Fibroblast of skin of back (primary cell): ENCODE measurements at places on chromosomes 6 and 20.

DNA sequence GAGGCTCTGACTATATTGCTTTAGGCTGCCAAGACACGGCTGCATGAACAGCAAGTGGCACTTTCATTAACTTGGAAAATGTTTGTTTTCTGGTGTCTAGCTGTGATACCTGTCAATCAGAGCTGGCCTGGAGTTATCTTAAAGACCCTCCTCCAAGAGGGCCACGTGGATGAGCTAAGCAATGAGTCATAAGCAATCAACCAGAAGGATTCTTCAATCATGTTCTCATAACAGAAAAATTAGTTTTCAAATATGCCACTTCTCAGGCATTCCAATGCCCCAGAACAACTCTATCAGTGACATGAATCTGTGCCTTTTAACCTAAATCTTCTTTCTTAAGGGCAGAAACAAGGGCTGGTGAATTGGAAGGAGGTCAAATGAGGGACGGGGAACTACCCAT is 283.0 kb downstream of the HTR1B start:
- DNase-seq: peak; percentile 65

GRCh38 chr6:71326611-71327010 is 38.0 kb downstream of the OGFRL1 start:
- no peak for DNase-seq

DNA sequence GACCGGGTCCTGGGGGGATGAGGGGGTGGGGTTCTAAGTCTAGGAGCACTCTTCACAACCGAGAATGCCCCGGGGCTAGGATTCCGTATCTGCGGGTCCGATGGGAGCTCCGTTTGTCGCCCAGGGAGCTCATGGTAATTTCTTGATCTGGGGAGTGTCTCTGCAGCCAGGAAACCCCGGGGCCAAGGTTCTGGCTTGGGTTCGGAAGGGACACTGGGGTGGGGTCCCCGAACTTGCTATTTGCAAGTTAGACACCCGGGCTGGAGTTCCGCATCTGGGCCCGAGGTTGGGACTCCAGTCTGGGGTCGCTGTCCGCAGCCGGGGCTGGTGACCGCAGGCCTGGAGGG is 397 bp downstream of the PEDS1 start:
- no peak for DNase-seq

GRCh38 chr6:12613811-12614210 is 102.8 kb upstream of the PHACTR1 start:
- no peak for DNase-seq

- DNase-seq: no peak
Measured at GRCh38 chr6:31676904-31677303, 4.0 kb downstream of the LY6G5C start.

GRCh38 chr20:46573234-46573633 is 22.8 kb upstream of the OCSTAMP start:
- DNase-seq: no peak

- DNase-seq: peak; percentile 81
Measured at GRCh38 chr6:81553216-81553615, 199.3 kb downstream of the TENT5A start.

GRCh38 chr20:32429343-32429742 is 71.2 kb downstream of the ASXL1 start:
- no peak for DNase-seq

DNA sequence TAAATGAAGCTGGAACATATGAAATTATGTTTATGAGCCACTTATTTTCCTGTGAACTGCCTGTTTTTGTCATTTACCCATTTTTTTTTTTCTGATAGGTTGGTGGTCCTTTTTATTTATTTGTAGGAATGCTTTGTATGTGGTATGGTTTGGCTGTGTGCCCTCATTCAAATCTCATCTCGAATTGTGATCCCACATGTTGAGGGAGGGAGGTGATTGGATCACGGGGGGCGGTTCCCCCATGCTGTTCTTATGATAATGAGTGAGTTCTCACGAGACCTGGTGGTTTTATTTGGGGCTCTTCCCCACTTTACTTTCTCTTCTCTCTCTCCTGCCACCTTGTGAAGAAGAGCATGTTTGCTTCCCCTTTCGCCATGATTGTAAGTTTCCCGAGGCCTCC is 77.3 kb downstream of the CDH26 start:
- DNase-seq: no peak

DNA sequence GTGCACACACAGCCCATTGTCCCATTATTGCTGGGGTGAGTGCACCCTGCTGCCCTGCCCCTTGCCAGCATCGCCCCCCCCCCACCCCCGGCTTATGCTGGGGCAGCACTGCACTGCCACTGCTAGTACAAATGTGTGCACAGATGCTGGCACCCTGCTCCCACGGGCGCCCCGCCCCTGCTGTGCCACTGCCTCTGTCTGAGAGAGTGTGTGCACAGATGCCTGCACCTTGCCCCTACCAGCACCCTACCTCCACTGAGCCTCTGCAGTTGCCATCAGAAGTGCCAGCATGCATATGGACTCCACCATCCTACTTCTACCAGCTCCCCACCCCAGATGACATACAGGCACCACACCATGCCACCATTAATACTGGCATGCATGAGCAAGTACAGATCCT is 454.6 kb upstream of the KHDRBS2 start:
- DNase-seq: no peak

DNA sequence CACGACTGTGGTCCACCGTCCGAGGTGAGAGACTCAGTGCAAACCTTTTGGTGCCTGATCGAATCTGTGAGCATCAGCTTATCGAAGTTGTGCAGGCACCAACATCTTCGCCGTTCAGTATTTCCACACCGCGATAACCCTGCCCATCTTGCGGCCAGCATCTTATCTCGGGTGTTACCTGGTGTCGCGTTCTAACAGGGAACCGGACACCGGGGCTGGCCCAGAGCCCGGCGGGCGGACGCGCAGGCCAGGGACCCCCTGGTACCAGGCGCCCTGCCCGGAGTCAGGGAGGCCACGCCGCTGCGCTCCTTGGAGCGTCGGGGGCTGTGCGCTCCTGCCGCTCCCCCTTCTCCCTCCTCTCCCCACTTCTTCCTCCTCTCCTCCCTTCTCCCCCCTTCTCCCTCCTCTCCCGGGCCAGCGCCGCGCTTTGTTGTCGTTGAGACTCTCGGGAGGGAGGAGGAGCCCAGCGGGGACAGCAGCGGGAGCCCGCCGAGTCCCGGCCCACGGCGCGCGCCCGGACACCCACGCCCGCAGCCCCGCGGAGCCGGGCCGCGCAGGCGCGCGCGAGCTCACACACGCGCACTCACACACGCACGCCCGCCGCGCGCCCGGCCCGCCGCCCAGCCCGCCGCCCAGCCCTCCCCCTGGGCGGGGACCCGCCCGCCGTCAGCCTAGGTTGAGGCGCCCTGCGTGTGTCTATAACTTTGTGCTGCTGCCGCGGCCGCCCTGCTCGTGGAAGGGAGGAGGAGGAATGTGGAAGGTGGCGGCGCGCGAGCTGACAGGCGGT is 1.4 kb upstream of the FOXO3 start:
- peak; percentile 92 for DNase-seq

DNA sequence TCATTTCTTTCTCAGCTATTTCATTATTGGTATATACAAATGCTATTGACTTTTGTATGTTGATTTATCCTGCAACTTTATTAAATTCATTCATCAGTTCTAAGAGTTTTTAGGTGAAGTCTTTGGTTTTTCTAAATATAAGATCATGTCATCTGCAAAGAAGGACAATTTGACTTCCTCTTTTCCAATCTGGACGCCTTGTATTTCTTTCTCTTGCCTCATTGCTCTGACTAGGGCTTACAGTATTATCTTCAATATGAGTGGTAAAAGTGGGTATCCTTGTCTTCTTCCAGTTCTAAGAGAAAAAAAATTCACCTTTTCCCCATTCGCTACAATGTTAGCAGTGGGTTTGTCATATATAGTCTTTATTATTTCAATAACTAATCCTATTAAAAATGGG is 38.0 kb downstream of the KIF16B start:
- no peak for DNase-seq

- DNase-seq: peak; percentile 33
Measured at GRCh38 chr20:63740070-63740626, 572 bp downstream of the SLC2A4RG start.

DNA sequence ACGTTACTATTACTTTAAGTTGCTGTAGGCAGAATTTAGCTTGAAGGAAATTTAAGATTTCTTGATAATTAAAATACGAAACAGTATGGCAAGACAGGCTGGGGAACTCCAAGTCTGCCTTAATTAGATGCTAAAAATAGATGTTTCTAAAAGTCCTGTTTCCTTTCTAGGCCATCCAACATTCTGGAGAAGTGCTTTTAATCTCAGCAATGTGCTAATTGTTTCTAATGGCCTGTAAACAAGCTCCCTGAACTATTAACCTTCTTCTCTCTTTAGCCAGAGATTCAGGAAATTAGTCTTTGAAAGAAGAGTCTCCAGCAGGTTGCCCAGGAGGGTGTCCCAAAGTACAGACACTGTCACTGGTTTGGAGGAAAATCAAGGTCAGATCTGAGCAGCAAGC is 677.3 kb upstream of the AGPAT4 start:
- no peak for DNase-seq

- peak; percentile 54 for DNase-seq
Measured at GRCh38 chr20:49446808-49447207, 35.7 kb downstream of the KCNB1 start.

GRCh38 chr6:12291071-12291838 is 1.1 kb downstream of the EDN1 start:
- no peak for DNase-seq

DNA sequence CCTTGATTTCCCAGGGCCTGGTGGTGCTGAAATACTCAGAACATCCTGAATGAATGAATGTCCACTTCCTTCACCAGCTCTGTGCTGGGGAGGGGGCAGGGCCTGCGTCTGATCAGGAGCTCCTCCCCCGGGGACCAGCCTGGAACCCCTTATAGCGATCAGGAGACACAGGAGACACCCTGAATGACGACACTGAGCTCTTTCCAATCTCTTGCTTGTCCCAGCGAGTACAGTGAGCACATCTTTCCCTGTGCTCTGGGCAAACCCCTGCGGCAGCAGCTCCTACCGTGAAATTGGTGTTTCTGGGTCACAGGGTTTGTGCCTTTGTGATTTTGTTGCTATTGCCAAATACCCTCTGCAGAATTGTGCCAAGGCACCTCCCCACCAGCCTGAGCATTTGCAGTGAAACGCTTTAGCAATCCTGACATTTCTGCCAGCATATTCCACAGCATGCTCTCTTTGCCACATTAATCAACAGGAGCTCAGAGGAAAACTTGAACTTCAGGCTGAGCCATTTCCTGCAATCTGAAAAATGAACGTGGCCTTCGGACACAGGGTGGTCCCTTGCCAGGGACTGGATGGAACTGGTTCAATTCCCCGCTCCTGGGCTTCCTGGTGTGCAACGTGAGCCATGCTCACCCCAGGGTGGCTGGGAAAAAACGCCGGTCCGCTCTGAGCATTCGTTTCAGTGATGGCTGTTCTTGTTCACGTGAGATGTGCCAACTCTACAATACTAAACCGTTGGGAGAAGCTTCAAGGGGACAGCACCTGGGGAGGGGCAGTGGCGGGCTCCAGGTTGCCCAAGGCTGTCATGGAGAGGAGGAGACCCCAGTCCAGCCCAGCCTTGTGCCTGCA is 23.1 kb upstream of the MRGBP start:
- DNase-seq: no peak

DNA sequence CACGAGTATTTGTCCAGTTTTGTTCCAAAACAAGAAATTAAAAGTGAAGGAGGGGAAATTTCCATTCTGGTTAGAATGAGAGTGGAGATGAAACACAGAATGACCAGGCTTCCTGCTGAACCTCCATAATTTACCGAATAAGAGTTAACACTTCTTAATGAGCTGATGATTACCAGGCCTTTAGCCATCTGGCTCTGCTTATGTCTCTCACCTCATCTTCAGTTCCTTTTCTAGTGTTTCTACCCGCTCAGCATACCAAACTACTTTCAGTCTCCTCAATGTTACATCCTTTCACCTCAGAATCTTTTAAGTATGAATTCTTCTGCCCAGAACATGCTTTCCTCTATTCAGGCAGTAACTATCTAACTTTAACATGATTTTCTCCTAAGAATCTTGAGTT is 209.0 kb upstream of the RSPO3 start:
- no peak for DNase-seq

- no peak for DNase-seq
Measured at GRCh38 chr6:56378966-56379585, 131.7 kb upstream of the COL21A1 start.

- DNase-seq: no peak
Measured at GRCh38 chr6:30703011-30703410, 12.2 kb upstream of the NRM start.

DNA sequence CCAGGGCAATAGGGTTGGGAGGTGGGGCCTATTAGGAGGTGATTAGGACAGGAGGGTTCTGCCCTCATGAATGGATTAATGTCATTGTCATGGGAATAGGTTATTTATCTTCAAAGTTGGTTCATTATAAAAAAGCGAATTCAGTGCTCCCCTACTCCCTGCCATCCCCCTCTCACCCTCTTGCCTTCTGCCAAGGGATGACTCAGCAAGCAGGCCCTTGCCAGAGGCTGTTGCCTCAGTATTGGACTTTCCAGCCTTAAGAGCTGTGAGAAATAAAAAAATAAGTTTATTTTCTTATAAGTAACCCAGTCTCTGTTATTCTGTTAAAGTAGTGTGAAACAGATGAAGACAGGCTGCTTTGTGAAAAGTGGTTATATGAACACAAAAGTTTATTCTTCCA is 381.1 kb upstream of the ZFP64 start:
- peak; percentile 41 for DNase-seq

GRCh38 chr6:12369781-12370262 is 79.7 kb downstream of the EDN1 start:
- no peak for DNase-seq

DNA sequence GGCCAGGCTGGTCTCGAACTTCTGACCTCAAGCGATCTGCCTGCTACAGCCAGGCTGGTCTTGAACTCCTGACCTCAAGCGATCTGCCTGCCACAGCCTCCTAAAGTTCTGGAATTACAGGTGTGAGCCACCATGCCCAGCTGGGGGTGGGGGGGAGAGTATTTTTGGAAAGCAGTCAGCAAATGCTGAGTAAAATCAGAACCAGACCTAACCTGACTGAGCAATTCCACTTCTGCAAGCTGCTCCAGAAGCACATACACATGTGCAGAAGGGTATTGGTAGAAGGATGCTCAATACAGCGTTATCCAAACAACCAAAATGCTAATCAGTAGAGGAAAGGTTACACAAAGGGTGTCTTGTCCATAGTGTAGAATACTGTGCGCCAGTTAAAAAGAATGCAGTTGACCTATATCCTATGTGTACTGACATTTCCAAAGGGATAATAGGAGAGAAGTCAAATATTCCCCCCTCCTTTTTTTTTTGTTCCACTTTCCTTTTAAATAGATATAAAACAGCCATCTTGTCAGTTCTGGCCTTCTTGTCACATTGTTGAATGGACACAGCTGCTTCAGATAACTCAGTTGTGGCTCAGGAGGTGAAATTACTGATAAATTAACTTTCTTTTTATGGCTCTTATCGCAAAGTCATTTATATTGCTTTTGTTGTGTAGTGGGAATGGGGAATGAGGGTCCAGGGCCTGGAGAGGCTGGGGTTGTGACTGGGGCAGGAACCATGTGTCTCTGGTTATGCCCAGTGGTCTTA is 74.6 kb downstream of the DTD1 start:
- DNase-seq: no peak

GRCh38 chr6:25006565-25007001 is 70.8 kb upstream of the RIPOR2 start:
- no peak for DNase-seq

GRCh38 chr6:159866286-159867247 is 24.2 kb upstream of the MAS1 start:
- DNase-seq: no peak

- no peak for DNase-seq
Measured at GRCh38 chr6:170452767-170453545, 100.2 kb downstream of the PSMB1 start.

- DNase-seq: peak; percentile 21
Measured at GRCh38 chr6:25290306-25291060, 11.3 kb downstream of the CARMIL1 start.

GRCh38 chr20:35451295-35451694 is 4.1 kb upstream of the CEP250 start:
- DNase-seq: no peak

GRCh38 chr6:16872543-16873235 is 111.4 kb upstream of the ATXN1 start:
- DNase-seq: no peak
